Right renal cortex interstitium (tissue), 3 donors: ENCODE measurements at places on chromosomes 6 and 20. TPM values are rescaled to one million over a fixed set of nuclear protein-coding genes. Genes with fewer than 3 reads are reported as not detected.

HLA-DMB gene
- 73.7 TPM for polyA plus RNA-seq

DNA sequence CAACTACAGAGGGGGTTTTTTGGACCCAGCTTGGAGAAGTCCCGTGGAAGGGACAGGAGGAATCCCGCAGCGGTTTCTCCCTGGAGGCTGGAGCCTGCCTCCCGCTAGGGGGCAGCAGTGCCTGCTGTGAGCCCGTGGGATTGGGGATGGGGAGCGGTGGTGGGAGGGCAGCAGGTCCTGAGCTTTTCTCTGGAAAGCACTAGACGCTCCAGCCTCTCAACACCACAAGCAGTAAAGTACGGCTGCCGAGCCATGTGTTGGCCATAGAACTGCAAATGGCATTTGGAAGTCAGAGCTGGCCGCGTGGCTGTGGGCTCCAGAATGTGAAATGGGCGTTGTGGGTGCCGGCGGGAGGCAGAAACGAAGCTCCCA lies 47.8 kb downstream of the GMPR start:
- no peak for DNase-seq

- no peak for DNase-seq
These were observed 9.2 kb upstream of the PRSS16 start for GRCh38 chr6:27238010-27238983.

GRCh38 chr6:170096191-170096802 lies 194.6 kb downstream of the DLL1 start:
- DNase-seq, result no peak

GRCh38 chr6:95093154-95093553 lies 484.2 kb upstream of the MANEA start:
- DNase-seq, result no peak

DNA sequence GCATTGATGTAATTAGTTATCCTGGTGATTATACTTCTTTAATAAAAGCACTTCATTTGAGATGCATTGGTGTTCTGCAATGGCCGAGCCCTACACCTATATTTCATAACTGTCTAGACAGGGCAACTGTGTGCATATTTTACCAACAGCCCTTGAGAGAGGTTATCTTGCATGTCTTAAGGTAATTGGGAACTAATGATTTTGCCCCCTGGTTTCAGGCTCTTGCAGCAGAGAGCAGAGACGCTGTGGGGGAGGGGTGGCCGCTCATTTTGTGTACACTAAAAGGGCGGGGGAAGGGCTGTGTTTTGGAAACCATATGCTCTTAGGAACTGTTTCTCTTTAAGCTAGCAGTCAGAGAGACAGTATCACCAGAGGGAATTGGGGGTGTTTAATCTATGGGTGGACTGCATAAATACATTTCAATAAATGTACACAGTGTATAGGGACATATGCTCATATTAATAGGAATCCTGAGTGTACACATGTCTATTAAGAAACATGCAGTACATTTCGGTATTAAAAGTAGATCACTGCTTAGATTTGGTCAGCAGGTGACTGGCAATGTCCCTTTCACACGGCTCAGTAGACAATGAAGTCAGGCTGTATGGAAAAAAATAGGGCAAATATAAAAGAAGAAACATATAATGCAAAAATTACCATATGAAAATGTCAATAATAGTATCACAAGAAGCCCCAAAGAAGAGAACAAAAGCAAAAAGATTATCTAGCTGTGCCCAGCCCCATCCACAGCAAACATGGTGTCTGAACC lies 402.9 kb upstream of the CITED2 start:
- DNase-seq, result no peak

GRCh38 chr6:124123617-124124209 lies 320.0 kb downstream of the NKAIN2 start:
- no peak for DNase-seq

NMBR gene
- polyA plus RNA-seq, result 0.26 TPM

GRCh38 chr20:32429745-32430360 lies 71.7 kb downstream of the ASXL1 start:
- DNase-seq, result no peak

- DNase-seq, result no peak
These were observed 235.1 kb upstream of the RREB1 start for GRCh38 chr6:6872459-6873344.

DNA sequence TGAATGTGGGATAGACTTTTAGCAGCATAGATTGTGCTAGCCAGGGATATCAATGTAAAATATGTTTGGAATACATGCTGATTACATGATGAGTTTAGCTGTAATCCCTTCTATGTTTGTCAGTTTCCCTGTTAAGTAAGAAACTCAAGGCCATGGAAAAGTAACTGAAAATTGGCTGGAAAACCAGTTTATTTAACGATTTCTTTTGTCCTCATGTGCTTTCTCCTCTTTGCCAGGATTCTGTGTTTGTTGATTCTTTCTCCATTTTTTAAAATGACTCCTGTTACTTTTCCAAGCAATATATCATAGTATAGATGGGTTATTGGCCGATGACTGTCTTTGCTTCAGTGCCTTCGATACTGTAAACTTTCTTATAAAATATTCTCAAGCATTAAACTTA lies 87.5 kb downstream of the SAMD5 start:
- DNase-seq, result no peak

C6orf141 gene
- 0.58 TPM for polyA plus RNA-seq

DNA sequence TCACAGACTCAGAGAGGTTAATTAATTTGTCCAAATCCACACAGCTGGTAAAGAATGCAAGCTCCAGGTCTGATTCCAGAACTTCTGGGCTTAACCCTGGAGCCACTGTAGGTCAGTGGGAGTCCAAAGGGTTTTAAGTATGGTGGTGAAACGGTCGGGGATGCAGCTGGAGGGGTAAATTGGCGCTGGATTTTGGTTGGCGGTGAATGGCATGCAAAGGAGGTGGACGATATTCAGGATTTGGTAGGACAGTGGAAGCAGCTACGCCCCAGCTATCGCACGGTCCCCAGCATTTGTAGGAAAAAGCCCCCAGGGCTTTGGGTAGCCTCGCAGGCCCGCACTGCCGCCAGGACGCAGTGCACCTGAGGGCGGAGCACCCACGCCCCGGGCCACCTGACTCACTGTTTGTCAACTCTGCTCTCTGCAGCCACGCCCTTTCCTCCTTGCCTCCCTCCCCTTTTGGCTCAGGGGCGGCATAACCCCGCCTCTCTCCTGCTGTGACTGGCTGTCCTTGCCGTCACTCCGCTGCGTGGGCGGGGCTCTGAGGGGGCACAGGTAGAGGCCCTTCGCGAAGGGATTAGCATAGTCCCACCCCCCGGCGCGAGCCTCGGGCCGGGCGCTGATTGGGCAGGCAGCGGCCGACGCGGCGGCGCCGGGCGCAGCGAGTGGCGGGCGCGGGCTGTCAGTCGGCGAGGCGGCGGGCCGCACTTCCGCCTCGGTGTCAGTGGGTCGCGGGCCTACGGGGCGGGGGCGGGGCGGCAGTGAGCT lies at the start of gene OSBPL2:
Gene OSBPL2, plus strand, starts transcription at position 721 of the 768 bp plus-strand sequence. CDS start 17,664 bp downstream, outside the sequence.
- DNase-seq, result peak; percentile 93

- no peak for DNase-seq
These were observed 509.9 kb upstream of the ID4 start for GRCh38 chr6:19327241-19327640.

DNA sequence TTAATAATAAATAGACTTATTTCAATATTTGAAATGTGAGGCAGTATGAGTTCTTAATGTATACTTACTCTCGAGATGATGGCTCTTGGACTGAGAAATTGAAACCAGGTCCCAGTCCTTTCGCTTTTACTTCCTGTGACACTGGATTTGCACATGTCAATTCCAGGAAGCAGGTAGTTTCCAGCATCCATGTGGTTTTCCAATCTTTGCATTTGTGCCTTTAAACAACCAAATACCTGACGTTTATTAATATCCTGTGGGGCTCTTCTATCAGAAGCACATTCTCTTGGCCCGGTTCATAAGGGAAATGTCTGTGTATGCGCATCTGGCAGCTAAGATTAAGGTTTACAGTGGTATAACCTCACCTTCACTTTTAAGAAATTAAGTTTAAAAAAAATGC lies 13.1 kb downstream of the UTRN start:
- DNase-seq, result no peak

DNA sequence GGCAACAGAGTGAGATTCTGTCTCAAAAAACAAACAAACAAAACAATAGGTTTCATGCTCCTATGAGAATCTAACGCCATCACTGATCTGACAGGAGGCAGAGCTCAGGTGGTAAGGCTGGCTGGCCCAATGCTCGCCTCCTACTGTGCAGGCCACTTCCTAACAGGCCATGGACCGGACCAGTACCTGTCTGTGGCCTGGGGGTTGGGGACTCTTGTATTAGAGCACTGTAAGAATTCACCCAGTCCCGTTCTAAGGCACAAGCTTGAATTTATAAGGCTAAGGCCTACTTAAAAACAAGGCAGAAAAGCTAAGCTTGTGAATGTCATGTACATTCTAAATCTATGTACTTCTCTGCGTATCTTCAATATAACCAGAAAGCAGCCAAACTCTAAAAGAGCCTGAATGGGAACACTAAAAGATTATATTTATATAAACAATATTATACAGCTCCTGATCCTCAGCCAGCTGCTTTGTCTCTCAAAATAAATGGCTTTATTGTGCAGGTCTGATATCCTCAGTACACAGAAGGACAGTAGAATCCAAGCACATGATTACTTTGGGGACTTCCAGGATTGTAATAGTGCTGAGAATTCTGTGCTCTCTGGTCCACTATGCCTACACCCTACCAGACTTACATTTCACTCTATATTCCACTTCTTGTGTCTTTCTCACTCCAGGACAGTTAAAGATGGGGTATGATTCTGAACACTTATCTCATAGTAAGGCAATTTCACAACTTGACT lies 64.5 kb upstream of the DST start:
- DNase-seq, result no peak

GRCh38 chr6:14710421-14710820 lies 535.4 kb upstream of the JARID2 start:
- no peak for DNase-seq

RBBP8NL gene
- polyA plus RNA-seq, result 1.4 TPM

LATS1 gene
- polyA plus RNA-seq, result 28.8 TPM

- DNase-seq, result no peak
These were observed 55.7 kb upstream of the FERMT1 start for GRCh38 chr20:6178537-6178936.

DNA sequence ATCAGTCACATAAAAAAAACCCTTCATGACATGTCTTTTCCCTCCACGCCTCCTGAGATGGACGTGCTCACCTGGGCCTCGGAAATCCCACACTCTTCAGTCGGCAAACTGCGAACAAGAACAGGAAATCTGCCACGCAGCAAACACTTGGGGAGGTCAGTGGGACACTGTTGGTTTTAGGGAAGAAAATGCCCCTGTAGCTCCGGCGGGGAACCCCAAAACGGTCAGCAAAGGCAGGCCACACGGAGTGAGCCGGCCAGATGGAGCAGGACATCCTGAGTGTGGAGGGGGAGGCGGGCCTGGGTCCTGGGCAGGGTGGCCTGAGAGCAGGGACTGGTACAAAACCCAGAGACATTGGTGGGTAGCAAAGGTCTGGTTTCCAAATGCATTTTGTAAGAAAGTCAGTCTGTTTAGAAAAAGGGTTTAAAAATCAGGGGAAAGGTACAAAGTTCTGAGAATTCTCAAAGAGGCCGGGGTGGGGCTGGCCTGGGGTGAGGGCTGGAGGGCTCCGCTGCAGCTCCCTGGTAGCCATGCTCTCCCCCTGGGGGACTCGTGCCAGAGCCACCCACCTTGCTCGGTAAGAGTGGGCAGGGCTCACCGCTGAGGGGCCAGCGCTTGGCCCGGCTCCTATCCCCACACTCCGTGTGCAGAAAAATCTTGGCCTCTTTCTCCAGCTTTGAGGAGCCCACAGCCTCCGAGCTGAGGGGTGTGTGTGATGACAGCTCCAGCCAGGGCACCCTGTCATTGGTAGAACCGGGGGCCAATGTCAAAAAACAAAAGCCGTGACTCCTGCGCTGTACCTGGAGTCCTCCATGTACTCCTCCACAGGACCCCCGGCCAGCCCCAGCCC lies 5.2 kb downstream of the SLC2A4RG start:
- no peak for DNase-seq

- DNase-seq, result no peak
These were observed 211.5 kb downstream of the GRM1 start for GRCh38 chr6:146240322-146240721.

GRCh38 chr6:153942361-153942760 lies 96.7 kb upstream of the OPRM1 start:
- DNase-seq, result no peak

GRCh38 chr20:16583474-16583873 lies 10.2 kb upstream of the KIF16B start:
- no peak for DNase-seq

CRISP2 gene
- 0.24 TPM for polyA plus RNA-seq

- no peak for DNase-seq
These were observed 7.2 kb downstream of the KIF16B start for GRCh38 chr20:16566080-16566479.

DNA sequence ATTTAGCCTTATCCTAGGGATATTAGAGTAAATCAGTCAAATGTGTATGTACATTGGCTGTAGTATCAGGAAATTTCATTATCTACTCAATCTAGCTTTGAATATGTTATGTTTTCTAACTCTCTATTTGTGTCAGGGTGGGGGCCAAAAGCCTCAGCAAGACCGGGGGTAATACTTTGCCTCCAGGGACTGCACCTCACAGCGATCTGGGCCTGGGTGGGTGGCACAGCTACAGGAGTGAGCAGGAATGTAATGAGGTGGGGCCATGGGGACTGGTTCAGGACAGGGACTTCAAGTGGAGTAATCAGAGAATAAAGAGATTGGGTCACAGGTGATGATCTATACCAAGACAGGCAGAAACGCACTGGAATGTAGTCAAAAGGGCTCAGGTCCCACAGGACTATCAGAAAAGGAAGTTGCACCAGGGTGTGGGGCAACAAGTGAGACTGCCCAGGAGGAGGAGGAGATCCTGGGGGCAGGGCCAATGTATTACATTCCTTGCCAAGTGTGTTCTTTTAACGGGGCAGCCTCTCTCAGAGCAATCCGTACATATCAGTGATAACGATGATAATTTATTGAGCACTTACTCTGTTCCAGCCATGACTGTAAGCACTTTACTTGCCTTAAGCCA lies 54.0 kb downstream of the PIGU start:
- DNase-seq, result no peak

DNA sequence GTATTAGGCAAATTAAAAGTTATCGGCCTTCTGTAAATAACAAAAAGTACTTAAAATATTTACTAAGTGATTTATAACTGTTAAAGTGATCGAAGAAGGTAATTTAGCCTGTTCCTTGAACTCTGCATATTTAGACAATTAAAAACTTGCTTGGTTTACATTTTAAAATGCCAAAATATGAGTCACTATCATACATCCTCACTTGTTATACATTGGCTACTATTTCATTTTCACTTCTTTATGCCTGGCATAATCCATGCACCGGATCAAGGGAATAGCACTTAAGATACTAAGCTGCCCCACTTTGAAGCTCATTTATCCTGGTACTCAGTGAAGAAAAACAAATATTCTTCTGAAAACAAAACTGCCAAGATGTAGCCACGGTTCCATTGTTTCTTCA lies 344.6 kb downstream of the UBE3D start:
- DNase-seq, result no peak

GRCh38 chr6:7107578-7108195 lies at the start of gene RREB1:
Gene RREB1 (plus strand): TSS chr6:7107961. CDS start chr6:7181912, 73,951 bp downstream.
- no peak for DNase-seq

SLC17A3 gene
- polyA plus RNA-seq, result 0.50 TPM

MEI4 gene
- 2.0 TPM for polyA plus RNA-seq

C20orf204 gene
- 0.40 TPM for polyA plus RNA-seq
